A172 (cell line): ENCODE measurements at places on chromosomes 13 and 19. TPM values are rescaled to one million over a fixed set of nuclear protein-coding genes. Genes with fewer than 3 reads are reported as not detected.

SLC25A15 gene
- 25.3 and 38.5 TPM in 2 replicates for total RNA-seq

INSR gene
- 7.2 and 8.4 TPM in 2 replicates for total RNA-seq

WTIP gene
- total RNA-seq: 39.5 and 43.6 TPM in 2 replicates

CCDC70 gene
- not detected in 2 replicates for total RNA-seq

SHD gene
- total RNA-seq: 0.24 and 0.53 TPM in 2 replicates

ZFP30 gene
- 10.0 and 10.1 TPM in 2 replicates for total RNA-seq

ZNF90 gene
- 0.31 and 0.72 TPM in 2 replicates for total RNA-seq

DNA sequence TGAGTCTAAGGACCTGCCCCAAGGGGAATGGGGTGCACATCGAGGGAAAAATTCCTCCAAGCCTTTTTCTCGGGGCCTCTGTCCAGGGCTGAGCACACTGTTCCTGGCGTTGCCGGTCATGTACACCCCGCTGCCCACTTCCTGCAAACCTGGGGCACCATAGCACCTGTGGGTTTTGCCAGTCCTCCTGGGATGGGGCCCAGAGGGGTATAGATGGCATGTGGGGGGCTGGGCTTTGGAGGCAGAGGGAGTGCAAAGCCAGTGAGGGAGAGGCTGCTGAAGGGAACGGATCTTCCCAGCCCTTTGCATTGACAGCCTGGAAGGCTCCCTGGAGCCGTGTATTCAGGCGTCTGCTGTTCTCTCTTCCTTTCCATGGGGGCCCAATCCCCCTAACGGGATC is 187.3 kb downstream of the ZNF536 start:
- DNase-seq: no peak

DNA sequence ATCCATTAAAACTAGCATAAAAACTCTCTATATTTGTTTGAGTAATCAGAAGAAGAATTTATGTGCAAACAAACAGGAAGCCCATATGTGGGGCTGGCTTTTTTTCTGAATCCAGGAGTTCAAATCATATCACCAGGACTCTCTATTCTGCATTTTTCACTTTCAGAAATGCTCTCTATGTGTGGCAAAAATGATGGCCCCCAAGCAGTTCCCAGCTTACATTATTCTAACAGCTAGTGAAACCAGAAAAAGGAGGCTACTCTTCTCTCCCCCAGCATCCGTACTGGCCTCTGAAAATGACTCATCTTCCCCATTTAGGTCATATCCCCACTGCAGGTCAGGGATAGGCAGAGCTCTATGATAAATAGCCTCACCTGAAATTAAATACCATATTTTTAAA is 20.4 kb downstream of the RBM26 start:
- no peak for DNase-seq

GRCh38 chr19:8515317-8515716 is 1.4 kb upstream of the ZNF414 start:
- no peak for DNase-seq

GRCh38 chr13:102901056-102901455 is 55.2 kb downstream of the ERCC5 start:
- no peak for DNase-seq

DNA sequence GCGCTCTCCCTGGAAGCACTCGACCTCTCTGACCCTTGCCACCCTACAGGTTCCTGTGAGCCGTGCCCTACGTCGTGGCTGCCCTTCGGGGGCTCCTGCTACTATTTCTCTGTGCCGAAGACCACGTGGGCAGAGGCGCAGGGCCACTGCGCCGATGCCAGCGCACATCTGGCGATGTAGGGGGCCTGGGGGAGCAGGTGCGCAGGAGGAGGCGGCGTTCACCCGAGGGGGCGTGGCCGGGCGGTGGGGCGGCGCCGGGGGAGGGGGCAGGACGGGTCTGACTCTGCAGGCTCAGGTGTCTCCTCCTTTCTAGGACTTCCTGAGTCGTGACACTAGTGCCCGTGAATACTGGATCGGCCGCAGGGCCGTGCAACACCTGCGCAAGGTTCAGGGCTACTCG is 26.4 kb downstream of the CLEC4M start:
- no peak for DNase-seq

DNA sequence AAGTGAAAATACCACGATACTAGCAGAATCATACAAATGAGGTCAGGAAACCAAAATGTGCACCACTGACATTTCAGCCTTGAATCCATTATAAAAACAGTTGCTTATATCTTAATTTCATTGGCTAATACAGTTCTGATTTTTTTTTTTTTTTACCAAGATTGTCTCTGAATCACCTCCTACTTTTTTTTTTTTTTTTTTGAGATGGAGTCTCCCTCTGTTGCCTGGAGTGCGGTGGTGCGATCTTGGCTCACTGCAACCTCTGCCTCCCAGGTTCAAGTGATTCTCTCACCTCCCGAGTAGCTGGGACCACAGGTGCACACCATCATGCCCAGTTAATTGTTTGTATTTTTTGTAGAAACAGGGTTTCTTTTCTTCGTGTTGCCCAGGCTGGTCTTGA is 270.2 kb downstream of the LMO7 start:
- no peak for DNase-seq

DNA sequence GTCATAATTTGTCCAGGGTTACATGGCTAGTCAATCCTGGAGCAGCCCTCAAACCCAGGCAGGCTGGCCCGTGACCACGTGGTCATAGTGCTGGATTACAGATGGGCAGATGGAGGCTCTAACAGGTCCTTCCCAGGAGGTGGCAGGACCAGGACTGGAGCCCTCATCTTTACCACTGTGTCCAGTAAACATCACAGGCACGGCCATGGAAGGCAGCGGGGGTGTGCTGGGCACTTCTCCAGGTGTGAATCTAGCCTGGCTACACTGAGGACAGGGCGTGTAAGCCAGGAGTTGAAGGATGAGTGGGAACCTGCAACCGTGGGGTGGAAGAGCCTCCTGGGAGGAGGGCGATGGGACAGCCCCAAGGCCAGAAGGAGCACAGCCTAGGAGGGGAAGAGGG is 6.1 kb downstream of the CIC start:
- no peak for DNase-seq

DNA sequence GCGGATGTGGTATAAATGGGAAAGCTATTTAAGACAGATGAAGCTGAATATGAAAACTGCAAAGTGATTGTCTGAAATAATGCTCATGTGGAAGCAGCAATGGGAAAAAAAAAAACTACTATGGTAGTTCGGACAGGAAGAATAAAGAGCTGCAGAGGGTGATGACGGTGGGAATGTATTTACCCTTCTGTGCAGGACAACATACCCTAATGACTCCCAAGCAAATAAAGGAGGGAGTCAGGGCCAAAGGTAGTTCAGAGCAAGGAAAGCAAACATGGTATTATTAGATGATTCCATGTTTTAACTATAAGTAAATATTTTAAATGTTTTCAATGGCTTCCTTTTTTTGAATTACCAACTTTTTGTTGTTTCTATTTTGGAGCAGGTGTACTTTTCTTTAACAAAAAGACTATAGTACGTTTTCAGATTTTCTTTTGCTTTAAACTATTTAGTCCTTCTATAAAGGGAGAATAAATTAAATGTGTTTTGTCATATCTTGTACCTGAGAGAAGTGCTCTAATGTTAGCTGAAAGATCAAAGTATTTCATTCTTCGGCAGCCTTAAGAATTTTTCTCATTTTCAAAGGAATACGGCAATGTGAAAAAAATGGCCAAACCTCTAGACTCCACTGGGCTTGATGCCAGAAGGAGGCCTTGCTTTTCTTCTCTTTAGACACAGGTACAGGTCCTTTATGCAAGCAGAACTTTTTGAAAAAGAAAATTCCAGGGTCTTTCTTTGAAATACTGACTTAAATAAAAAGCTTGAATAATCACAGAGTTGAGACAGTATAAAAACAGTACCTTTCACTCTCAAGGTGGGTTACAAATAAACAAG is 67.8 kb upstream of the ZDHHC20 start:
- no peak for DNase-seq

DNA sequence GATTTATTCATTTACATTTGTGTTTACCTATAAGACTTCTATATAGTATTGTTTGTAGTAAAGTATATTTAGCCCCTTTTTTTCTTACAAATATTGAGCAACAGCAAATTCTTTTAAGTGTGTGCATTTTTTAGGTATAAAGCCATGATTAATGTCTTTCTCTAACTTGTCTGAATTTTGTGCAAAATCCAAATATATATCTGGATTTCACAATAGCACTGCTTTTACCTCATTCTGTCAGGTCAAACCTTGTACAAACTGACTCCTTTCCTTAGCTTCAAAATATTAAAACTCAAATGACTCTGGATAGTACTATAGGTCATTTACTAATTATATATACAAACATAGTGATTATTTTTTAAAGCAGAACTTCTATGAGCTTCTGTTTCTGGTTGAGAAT is 563.0 kb upstream of the SPRY2 start:
- DNase-seq: no peak

GRCh38 chr13:52892925-52893324 is 44.5 kb upstream of the PCDH8 start:
- peak; percentile 8 for DNase-seq

DNA sequence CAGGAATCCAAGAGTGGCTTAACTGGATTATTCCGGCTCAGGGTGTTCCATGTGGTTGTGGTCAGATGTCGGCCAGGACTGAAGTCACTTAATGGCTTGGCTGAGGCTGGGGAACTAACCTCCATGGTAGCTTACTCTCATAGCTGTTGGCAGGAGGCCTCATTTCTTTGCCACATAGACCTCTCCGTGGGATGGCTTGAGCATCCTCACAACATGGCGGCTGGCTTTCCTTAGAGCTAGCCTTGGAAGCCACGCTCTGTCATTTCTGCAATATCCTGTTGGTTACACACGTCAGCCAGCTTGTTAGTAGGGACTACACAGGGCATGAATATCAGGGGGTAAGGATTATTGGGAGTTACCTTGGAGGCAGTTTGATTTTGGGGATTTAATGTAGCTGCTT is 5.1 kb downstream of the CRX start:
- no peak for DNase-seq

GRCh38 chr19:6613711-6614110 is 22.8 kb upstream of the CD70 start:
- no peak for DNase-seq

DNA sequence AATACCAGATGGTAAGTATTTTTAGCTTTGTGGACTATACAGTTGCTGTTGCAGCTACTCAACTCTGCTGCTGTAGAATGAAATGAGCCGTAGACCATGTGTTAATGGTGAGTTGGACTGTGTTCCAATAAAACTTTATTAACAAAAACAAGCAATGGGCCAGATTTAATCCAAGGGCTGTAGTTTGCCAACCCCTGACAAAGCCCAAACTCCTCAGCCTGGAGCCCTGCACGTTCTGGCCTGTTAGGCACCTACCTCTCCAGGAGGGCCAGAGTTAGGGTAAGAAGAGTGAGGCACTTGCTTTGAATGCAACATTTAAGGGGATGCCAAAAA is 36.7 kb upstream of the CD33 start:
- no peak for DNase-seq

GRCh38 chr13:92768602-92769001 is 458.0 kb upstream of the GPC6 start:
- DNase-seq: no peak

DNA sequence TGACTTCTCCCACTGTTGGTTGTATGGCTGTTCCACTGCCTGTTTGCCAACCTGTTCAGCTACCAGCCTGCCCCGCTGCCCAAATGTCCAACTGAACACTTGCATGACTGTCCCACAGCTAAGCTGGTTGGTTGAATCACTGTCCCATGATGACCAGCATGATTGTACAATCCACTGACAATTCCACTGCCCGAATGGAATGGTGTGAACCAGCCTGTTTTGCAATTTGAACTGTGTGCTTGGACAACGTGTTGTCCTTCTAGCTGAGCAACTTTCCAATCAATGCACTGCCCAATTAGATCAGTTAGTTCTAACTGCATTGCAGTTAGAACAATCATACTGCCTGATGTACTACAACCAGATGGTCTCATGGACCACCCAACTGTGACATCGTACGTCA is 8.7 kb downstream of the ADAMTS10 start:
- no peak for DNase-seq

DNA sequence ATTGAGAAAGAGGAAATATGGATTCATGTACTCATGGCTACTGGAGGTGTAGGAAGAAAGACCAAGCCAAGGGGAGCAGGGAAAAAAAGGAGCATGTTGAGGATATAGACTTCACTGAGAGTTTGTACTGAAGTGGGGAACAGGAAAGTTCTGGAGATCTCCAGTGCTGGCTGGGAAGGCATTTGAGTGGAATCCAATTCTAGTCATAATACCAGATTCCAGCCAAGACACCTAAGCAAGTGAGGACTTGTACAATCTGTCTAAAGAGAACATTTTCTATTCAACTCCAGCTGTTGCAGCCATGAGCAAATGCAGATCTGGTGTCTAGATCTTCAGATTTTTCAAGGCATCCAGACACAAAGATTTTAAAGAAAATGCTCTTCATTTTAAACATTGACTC is 412.5 kb downstream of the OXGR1 start:
- no peak for DNase-seq

- DNase-seq: peak; percentile 41
Observed at GRCh38 chr13:108919036-108919907, 289.9 kb downstream of the MYO16 start.

GRCh38 chr13:88736026-88736425 is 1064.9 kb downstream of the SLITRK5 start:
- no peak for DNase-seq

- no peak for DNase-seq
Observed at GRCh38 chr13:113293686-113294085, 3.4 kb upstream of the LAMP1 start.

DNA sequence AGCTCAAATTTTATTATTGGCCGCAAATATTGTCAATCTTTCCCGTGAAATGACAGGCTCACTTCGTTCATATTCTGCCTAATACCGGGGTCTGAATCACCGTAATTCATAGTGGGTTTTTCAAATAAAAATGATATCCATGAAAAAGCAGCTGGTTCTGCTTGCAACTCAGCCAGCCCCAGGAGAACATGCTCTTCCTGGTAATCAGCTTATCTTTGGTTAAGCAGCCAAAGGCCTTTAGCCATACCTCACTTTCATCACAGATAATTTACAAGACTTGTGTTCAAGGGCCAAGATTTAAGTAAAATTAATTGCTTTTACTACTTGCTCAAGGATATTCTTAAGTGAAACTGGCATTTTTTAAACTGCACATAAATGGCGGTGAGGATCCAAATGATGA is 22.5 kb downstream of the RNASEH2B start:
- no peak for DNase-seq

GRCh38 chr13:75437582-75438318 is 44.2 kb downstream of the TBC1D4 start:
- DNase-seq: peak; percentile 16

DNA sequence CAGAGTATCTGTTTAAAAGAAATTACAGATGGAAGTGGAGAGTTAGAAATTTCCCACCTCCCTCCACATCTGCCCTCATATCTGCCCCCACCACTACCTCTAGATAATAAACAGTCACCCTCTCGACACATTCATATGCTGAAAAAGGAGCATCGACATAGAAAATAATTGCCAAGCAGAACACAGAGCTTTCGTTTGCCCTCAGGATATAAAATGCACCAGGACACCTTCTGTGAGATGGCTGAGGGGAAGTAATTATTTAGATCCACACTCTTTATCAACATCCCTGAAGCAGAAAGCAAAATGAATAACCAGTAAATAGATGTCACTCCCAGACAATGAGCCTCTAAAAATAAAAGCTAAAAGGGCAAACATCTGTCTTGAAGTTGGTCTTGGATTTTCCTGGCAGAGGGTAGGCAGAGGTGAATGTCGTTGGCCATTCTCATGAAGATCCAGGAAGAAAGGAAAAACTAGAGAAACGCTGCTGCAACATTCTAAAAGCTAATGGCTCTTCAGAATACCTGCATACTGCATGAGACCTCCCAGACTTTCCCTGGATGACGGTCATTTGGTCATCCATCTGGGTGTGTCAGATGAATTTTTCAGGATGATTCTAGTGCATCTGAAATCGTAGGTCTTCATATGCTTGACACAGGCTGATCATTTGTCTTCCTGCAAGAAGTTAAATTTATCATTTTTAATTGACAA is 527.5 kb downstream of the RFC3 start:
- DNase-seq: no peak
